Right hindlimb (tissue), 1 donor: ENCODE measurements at places on chromosomes 16 and 17.
A peak's percentile ranks its signal among the peaks of the same experiment; 100 is the strongest.

- DNase-seq: peak; percentile 52
Observed at GRCh38 chr17:33976831-33977230, 278.3 kb upstream of the CCL2 start.

DNA sequence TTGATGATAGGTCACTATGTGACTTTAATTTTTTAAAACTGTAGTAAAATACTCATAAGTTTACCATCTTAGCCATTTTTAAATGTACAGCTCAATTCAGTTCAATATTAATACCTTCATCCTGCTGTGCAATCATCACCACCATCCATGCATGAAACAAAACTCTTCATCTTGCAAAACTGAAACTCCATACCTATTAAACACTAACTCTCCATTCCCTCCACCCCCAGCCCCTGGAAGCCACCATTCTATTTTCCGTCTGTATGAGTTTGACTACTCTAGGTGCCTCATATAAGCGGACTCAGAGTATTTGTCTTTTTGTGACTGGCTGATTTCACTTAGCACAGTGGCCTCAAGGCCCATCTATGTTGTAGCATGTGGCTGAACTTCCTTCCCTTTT is 9.4 kb upstream of the CNEP1R1 start:
- DNase-seq: no peak

DNA sequence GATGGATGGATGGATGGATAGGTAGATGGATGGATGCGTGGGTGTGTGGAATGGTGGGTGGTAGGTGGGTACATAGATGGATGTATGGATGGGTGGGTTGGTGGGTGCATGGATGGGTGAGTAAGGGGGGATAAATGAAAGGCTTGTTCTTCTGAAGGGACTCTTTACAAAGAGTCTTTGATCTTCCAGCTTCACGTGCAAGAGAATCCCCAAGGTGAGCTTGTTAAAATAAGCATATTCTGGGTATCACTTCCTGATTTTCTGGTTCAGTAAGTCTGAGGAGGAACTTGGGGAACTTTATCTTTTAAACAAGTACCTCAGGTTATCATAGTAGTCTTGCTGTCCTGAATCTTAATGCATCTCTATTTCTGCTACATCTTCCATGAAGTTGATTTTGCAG is 639.1 kb downstream of the MAF start:
- no peak for DNase-seq

GRCh38 chr16:85387731-85388295 is 225.3 kb upstream of the GSE1 start:
- DNase-seq: no peak

DNA sequence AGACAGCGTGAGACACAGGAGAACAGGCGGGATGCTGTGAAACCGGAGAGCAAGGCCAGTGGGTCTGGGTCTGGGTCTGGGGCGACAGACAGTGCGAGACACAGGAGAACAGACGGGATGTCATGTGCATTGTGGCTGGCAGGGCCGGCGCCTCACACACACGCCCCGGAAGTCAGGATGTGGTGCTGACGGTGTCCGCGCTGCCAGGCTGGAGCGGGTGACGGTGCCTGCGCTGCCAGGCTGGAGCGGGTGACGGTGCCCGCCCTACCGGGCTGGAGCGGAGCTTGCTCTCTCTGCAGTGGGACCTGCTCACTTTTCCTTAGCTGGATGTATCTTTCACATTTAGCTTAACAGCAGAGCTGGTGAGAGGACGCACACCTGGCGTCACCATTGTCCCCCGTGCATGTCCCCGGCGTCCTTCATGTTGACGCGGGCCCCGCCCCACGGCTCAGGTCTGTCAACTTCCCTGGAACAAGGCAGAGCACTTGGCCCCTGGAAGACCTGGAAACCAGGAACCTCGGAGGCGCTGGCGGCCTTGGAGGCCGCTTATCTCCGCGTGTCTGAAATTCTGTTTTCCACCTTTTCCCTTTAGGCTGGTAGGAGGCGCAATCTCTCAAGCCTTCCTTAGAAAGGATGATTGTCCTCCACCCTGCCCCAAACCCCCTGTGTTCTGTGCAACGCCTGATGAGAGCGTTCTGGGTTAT is 43.0 kb upstream of the ZNF750 start:
- DNase-seq: no peak

DNA sequence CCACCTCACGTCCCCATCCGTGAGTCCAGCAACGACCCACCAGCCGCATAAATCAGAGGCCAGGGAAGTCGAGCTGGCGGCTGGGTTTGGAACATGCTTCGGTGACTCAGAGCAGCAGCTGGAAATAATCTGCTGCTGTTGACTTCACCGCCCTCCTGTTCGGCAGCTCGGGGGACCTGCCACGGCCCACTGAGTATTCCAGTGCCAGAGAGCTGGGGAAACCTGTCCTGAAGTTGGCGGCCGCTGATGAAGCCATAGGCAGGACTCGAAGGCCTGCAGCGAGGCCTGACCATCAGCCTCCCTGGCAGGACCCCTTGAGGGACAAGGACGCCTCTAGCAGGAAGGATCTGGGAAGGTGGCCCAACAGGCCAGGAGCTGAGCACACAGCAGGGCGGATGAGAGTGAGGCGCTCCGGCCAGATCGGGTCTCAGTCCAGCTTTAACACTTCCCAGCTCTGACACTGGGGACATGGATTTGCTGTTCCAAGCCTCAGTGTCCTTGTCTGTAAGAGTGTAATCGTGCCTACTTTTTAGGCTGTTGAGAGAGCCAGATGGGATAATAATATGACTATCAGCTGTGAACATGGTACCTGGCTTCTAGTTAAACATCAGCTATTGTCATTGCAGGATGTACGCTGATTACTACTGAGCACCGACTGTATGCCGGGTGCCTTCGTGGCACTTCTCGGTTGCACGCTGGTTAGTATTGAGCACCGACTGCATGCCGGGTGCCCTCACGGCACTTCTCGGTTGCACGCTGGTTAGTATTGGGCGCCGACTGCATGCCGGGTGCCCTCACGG is 50.4 kb upstream of the CIBAR2 start:
- peak; percentile 89 for DNase-seq

GRCh38 chr17:16215002-16215272 is 397 bp downstream of the NCOR1 start:
- peak; percentile 67 for DNase-seq

GRCh38 chr16:9225527-9226316 is 134.3 kb downstream of the HAPSTR1 start:
- DNase-seq: no peak

DNA sequence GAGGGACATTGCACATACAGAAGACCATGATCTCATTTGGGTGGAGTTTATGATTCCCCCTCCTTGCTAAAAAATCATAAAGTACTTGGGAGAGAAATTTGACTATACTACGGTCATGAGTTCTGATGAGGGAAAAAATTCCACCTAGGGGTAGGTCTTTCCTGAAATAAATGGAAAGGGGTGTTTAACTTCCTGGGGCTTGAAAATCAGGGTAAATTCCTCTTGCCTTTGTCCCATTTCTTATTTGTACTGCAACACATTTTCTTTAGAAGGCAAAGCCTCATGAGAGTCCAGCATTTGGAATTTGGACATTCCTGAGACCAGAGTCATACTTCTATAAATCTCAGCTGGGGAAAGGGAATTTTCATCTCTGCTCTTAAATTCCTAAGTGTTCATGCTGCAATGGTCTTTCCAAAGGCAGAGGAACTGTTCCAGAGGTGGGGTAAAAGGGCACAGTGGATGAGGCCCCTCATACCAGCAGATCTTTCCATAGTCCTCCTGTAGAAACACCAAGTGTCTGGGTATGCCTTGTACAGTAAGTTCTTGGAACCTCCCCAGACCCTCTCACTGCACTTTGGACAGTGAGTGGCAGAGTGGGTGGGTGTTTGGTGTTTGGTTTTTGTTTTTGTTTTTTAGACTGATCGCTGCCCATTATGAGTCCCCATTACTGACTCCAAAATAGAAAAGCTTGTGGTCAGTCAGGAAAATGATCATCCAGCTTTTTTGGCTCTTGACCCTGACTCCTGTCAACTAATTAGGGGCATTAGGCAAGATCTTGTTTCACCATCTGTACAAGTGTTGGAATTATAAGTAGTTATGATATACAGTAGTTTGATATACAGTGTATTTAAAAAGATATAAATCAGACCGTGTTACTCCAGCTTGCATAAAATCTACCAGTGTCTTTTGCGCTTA is 6.0 kb downstream of the LYRM1 start:
- peak; percentile 40 for DNase-seq
